Naive thymus-derived CD8-positive, alpha-beta T cell (primary cell): ENCODE measurements at places on chromosomes 7 and 10. TPM values are rescaled to one million over a fixed set of nuclear protein-coding genes. Genes with fewer than 3 reads are reported as not detected.

GRCh38 chr7:16651396-16652239 is 5.6 kb downstream of the BZW2 start:
- DNase-seq: no peak

- DNase-seq: no peak
Observed at GRCh38 chr10:70742537-70743429, 42.4 kb downstream of the TBATA start.

DNA sequence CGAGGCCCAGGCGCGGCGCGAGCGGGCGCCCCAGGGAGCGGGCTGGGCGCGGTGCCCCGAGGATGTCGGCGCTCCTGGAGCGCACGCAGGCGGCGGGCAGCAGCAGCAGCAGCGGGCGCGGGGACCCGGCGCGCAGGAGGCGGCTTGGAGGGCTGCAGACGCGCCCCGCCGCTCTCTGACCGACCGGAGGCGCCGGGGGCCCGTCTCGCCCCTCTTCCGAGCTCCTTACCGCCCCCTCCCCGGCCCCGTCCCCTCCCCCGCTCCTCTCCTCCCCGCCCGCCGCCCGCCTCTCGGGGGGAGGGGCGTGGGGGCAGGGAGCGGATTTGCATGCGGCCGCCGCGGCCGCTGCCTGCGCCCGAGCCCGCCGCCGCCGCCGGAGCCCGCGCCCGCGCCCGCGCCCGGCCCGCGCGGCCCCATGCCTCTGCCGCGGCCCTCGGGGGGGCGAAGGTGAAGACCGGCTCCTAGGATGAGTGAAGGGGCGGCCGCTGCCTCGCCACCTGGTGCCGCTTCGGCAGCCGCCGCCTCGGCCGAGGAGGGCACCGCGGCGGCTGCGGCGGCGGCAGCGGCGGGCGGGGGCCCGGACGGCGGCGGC is at the start of gene NRG3:
NRG3 (plus strand) TSS at position 320 of the 592 bp plus-strand sequence.
- no peak for DNase-seq

GRCh38 chr7:72298091-72298490 is 114.0 kb downstream of the CALN1 start:
- no peak for DNase-seq

DNA sequence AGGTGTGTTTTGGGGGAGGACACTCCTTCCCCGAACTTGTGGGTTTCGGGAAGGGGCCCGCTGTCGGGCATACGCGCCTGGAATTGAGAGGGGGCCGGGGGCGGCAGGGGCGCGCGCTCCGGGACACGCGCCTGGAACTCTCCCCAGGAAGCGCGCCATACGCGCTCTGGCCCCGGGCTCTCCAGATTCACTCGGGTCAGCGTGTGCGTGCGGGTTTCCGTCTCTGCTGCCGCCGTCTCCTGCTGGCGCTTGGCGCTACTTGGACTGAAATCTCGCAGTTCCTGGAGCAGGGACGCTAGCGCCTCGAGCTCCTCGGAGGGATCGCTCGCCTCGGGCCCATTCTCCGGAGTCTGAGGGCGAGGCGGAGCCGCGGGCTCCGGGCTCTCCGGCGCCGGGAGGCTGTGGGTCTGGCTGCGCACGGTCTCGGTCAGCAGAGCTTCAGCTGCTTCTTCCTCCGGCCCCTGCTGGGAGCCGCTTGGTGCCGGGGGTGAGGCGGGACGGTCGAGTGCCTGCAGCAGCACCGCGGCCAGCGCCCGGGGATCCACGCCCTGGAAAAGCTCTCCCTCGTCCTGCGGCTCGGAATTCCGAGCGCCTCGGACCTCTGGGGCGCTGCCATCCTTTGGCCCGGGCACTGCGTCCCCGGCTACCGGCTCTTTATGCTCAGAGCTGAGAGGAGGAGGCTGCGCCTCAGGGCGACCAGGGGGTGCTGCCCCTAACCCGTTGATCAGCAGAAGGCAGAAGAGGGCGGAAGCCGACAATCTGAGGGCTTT is 1.1 kb downstream of the VGF start:
- no peak for DNase-seq

GRCh38 chr10:92891885-92892690 is 43.8 kb downstream of the EXOC6 start:
- DNase-seq: no peak

- DNase-seq: no peak
Observed at GRCh38 chr7:92330835-92331438, 85.2 kb downstream of the ANKIB1 start.

GRCh38 chr10:98272245-98272644 is 4.3 kb upstream of the LOXL4 start:
- DNase-seq: no peak

- DNase-seq: no peak
Observed at GRCh38 chr7:137976696-137977095, 25.2 kb downstream of the CREB3L2 start.

GRCh38 chr10:104415526-104416165 is 62.0 kb downstream of the CFAP58 start:
- DNase-seq: no peak

DNA sequence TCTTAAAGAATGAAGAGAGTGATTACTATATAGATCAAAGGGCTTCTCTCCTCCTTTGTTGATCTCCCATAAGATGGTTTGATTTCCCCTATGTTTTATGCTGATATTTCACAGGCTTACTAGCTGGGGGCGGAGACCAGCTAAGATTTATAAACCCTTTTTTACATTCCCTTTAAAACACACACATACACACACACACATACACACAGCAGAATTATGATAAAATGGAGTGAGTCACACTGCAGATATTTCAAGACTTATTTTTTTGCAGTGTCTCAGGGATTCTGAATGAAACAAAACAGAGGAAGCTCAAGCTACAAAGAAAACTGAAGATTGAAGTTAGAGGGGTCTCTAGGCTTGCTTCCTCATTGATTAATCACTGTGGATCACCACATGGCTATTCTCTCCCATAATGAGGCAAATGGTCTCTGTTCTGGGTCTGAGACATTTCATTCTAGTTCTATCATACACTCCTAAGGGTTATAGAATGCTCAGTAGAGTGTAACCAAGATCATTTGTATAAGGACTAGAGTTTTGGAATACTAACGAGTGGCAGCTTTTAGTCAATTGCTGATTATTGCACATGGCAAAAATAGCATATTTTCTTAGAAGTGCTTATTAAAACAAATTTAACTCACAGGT is 18.6 kb downstream of the INA start:
- DNase-seq: no peak

- no peak for DNase-seq
Observed at GRCh38 chr7:114623146-114623545, 208.5 kb downstream of the FOXP2 start.

CLDN3 gene
- not detected for total RNA-seq

DNA sequence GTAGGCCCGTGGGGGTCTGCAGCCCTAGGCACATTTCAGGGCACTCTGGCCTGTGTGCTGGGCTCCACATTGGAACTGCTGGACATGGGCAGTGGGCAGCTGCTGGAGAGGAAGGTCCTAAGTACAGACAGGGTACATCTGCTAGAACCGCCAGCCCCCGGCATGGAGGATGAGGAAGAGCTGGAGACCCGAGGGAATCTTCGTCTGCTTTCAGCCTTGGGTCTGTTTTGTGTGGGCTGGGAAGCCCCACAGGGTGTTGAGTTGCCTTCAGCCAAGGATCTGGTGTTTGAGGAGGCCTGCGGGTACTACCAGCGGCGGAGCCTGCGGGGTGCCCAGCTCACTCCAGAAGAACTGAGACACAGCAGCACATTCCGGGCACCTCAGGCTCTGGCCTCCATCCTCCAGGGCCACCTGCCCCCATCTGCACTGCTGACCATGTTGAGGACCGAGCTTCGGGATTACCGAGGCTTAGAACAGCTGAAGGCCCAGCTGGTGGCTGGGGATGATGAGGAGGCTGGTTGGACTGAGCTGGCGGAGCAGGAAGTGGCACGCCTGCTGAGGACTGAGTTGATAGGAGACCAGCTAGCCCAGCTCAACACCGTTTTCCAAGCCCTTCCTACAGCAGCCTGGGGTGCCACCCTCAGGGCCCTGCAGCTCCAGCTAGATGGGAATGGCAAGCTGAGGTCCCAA is 1.4 kb downstream of the HPS6 start:
- DNase-seq: no peak

TSPAN33 gene
- 13.3 TPM for total RNA-seq

- DNase-seq: no peak
Observed at GRCh38 chr10:32253276-32253675, 93.7 kb downstream of the EPC1 start.

- DNase-seq: no peak
Observed at GRCh38 chr10:101564490-101564991, 23.5 kb downstream of the POLL start.

- DNase-seq: no peak
Observed at GRCh38 chr7:135994466-135995205, 17.5 kb upstream of the MTPN start.

DNA sequence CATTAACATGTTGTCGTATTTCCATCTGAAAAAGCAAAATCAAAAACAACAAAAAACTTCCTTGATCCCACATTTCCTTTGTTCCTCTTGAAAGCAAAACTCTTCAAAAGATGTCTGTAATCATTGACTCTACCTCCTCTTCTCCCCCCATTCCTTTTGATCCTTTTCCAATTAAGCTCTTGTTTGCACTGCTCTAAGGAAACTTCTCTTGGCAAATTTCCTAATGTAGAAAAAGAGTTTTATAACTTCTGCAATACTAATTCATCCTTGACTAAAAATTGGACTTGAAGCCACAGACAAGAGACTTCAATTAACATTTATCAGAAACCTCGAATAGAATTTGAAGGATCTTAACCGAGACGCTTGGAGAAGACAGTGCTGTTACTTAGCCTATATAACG is 317.1 kb upstream of the SEMA3C start:
- no peak for DNase-seq

BAMBI gene
- not detected for total RNA-seq

AMPH gene
- not detected for total RNA-seq

GRCh38 chr7:131357282-131357880 is 29.7 kb downstream of the MKLN1 start:
- DNase-seq: no peak

GRCh38 chr10:6602700-6603084 is 22.6 kb upstream of the PRKCQ start:
- DNase-seq: no peak

GRCh38 chr10:16360425-16360824 is 76.4 kb upstream of the PTER start:
- DNase-seq: no peak

GRCh38 chr7:149330914-149331567 is 69.0 kb downstream of the ZNF783 start:
- DNase-seq: no peak

DNA sequence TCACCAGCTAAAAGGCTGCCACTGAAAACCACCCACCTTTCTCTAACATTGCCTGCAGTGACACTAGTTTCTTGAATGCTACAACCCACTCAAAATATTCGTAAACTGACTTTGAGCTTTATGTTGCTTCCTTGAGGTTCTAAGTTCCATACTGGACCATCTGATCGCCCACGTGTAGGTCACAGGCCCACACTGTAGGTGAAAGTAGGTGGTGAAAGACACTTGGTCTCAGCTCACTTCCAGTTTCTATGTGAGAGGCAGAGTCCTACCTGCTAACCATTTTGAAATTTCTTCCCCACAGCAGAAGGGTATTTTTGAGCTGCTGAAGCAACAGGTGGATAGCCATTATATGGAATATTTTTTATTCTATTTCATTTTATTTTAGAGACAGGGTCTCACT is 97.3 kb downstream of the MYO3A start:
- DNase-seq: no peak

MSMB gene
- total RNA-seq: not detected

AKR1C4 gene
- not detected for total RNA-seq

GRCh38 chr10:18224626-18225445 is 84.6 kb downstream of the CACNB2 start:
- no peak for DNase-seq

CCDC172 gene
- total RNA-seq: not detected

SFXN4 gene
- total RNA-seq: 20.4 TPM

- no peak for DNase-seq
Observed at GRCh38 chr10:73906524-73907447, 4.1 kb upstream of the PLAU start.
